Inflammatory macrophage treated with lipopolysaccharide for 4 hours (primary cell): ENCODE measurements at places on chromosomes 3 and 15.

DNA sequence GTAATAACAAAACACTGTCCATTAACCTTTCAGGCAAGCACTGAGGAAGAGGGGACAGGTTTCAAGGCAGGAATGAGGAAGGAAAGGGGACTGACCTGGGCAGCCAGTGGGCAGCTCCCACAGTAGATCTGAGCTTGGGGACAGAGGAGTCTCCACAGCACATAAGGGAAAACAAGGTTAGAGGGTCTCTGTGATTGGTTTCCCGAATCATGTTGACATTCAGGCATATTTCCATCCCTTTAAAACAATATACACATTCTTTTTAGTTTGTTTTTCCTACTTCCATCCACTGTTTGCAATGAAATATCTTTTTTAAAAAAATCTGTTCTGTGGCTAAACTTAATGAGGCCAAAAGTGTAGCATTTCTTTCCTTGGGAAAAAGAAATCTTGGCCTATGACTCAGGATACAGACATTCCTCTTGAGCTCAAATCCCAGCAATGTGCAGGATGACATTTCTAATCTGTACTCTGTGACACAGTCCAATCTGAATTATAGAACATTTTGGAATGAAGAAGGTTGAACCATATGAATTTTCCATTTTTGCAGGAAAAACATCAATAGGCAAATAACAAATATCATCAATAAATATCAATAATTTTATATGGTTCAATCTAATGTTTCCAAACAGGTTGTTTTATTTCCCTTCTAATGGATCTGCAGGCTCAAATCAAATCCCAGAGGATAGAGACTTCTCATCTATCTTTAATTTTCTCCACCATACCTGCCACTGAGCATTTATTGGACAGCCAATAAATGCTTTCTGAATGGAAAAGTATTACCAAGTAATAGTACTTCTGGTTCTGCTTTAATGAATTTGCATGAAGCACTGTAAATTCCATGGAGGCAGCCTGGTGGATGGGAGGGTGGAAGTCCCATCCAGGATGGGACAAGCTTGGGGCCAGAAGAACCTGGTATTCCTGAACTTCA, 54.1 kb downstream of the ITGB5 start:
- DNase-seq, result no peak

DNA sequence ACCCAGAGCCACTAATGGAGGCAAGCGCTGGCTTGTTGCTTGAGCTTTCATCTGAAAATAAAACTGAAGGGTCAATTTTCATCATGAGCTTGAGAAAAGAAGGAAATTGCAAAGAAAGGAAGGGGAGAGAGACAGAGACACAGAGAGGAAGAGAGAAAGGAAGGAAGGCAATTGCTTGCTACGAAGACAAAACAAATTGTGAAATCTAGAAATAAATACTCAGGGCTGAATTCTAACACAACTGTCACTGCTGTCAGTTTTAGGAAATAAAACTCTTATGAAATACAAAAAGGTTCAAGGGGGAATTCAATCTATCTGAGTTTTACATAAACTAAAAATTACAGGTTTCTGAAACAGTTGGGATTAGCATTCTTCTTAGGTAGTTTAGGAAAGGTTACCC, 36.7 kb downstream of the FOXP1 start:
- peak; percentile 80 for DNase-seq

GRCh38 chr15:83504365-83504764, 57.2 kb downstream of the SH3GL3 start:
- DNase-seq, result no peak

GRCh38 chr15:35973029-35973428, 427.1 kb upstream of the DPH6 start:
- DNase-seq, result no peak

DNA sequence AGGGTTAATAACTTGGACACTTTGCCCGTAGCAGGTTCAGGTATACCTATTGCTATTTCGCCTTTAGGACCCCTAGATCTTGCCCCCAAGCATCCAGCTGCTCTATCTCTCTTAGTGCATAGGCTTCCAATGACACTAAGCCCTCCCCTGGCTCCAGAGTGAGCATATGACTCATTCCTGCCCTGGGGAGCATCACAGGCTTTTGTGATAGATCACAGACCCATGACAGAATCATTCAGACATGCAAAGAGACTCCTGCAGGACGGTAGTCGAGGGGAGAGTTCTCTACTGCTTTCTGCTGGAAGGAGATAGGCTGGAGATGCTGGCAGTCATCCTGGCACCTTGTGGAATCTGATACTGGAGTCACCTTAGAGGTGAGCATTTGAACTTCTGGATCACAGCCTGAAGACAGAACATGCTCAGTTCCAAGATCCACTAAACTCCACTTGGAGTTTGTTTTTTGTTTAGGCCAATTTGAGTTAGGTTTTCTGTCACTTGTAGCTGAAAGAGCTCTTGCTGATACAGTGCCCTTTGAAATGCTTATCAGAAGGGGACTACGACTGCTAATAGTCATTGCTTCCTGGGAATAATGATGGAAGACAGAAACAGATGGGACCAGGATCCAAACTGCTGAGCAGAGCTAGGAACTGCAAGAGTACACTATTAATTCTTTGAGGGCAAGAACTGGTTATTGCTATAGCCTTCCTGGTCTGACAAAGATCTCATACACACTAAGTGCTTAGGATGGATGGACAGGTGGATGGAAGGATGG, 11.0 kb downstream of the LYSMD2 start:
- peak; percentile 39 for DNase-seq

GRCh38 chr3:29064085-29064484, 216.8 kb upstream of the RBMS3 start:
- no peak for DNase-seq

DNA sequence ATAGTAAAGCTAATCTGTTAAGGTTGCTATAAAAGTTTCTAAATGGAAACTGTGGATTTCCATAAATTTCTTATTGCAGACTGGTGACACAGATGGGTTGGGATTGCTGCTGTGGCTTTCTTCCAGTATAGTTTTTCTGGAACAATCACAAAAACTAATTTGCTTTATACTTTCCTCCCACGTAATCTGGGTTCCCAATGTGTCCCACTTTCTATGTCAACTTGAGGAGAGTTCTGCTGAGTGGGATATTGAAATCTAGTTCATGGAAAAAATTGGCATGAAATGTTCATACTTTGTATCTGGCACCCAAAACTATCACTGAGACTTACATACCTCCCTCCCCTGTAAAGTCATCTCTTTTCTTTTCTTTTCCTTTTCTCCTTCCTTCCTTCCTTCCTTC, 126.8 kb downstream of the TGFBR2 start:
- no peak for DNase-seq

- DNase-seq, result peak; percentile 38
These were observed 36.3 kb upstream of the MASP1 start for GRCh38 chr3:187327845-187328244.

GRCh38 chr3:12323237-12323636, 34.4 kb downstream of the PPARG start:
- peak; percentile 54 for DNase-seq

DNA sequence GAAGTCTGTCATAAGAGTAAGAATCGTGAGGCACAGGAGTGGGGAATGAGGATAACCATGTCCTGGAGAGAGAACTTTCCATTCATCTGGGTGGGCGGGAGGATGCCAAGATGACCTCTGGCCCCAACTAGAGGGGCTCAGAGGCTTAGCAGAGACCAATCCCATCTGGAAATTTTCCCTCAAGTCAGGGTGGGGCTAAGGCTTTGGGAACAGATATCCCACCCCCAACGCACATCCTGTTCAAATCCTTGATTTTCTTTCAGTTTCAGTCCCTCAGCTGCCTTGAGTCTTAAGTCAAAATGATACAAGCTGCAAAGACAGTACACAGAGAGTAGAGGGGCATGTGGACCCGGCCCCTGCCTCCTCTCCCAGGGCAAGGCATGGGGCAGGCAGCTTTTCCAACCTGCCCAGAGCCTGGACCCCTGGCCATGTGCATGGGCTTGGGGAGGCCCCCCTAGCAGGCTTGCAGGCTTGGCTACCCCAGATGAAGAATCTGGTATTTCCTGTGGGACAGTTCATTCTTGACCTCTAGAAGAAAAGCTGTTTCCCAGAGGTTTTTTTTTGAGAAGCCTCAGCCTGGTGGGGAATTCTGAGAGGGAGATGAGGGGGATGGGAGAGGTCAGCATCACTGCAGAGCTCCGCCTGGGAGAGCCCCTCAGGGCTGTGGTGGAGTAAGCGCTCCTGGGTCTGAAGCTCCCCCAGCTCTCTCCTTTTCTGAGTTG, 109.7 kb upstream of the HACD2 start:
- DNase-seq, result no peak

DNA sequence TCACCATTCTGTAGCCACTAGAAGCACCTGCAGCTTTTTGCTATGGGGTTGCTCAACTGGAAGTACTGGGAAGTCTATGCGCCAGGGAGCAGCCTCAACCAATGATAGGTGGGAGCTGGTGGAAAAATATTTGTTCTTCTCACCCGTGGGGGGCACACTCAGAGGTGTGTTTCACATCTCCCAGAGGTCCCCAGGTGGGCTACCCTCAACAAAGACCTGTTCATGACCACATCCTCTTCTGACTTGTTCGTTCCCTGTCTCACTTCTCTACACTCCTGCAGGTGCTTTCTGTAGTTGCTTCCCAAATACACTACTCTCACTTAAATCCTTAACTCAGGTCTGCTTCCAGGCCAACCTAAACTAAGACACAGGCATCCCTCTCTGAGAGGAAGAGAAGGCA, 3.6 kb downstream of the CAMP start:
- DNase-seq, result no peak

GRCh38 chr3:124082343-124082742, 90.4 kb upstream of the ROPN1 start:
- no peak for DNase-seq

DNA sequence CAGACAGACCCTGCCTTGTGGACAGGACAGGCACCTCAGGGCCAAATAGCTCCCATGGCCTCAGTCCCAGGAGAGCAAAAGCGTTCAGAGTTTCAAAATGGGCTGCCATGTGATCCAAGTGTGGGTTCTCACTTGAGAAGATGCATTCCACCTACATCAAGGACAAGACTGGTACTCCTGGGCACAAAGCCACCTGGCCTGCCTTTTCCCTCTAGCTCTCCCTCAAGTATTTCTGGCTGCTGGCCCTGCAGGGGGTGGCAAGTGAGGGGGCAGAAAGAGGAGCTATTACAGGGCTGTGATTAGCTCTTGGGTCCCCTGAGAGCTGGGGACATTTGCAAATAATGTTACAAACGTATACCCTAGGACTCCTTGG, 6.5 kb upstream of the COL7A1 start:
- no peak for DNase-seq

DNA sequence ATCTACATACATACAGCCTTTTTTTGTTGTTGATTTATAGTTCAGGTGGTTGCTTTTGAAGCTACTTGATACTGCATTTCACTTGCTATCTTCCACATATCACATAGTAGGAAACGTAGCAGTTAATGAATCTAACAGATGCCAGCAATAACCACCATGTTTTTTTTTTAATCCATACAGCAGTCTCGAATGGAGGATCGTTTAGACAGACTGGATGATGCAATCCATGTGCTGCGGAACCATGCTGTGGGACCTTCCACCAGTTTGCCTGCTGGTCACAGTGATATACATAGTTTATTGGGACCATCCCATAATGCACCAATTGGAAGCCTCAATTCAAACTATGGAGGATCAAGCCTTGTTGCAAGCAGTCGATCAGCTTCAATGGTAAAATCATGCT, 123.2 kb upstream of the CGNL1 start:
- DNase-seq, result no peak

DNA sequence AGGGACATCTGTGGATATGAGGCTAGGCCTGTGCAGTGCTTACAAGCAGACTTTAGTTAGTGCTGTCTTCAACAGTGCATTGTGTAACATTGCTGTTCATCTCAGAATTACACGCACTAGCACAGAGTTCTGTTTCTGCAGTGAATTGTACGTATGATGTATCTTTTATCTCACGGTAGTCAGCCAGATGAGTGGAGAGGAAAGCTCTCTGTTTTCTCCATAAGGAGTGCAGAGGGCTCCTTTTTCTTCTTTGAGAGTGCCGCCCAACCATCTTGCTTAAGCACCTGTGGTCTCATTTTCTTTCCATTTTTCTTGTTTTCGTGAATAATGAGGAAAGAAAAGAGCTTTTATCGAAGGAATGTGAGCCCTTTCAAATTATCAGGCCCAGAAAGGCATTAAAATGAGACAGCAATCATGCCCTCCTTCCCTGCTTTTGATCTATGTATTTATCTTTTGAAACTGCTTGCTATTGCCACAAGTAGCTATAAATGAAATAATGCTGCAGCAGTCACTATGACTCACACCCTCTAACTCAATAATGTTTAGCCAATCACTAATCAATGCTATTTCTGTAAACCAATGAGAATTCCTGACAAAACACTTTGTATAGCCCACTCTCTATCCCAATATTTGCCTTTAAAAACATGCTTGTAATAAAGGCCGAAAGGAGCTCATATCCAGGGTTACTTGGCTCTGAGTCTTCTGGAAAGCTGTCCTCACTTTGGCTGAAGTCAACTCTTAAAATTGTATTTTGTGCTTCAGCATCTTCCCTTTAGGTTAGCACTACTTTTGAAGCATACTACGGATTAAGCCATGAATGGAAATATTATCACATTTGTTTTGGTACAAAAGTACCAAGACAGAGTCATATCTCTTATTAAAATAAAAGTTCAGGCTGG, 226.0 kb upstream of the P2RY1 start:
- DNase-seq, result no peak

DNA sequence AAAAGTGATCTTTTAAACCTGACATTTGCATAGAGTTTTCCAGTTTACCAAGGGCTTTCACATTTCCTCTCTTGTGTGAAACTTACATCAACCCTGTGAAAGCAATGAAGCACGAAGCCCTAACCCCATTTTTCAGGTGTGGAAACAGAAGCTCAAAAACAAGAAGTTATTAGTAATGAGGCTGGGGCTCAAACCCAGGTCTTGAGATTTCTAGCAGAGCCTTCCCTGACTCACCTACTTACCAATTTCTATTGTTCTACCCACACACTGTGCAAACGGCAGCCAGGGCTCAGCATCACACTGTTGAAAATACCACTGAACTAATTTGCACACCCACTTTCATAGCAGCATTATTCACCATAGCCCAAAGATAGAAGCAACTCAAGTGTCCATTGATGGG, 117.8 kb upstream of the IGF1R start:
- DNase-seq, result no peak

- DNase-seq, result no peak
These were observed 20.5 kb downstream of the CYP8B1 start for GRCh38 chr3:42855219-42855546.

- no peak for DNase-seq
These were observed 77.4 kb upstream of the SELENOK start for GRCh38 chr3:53969086-53969485.

DNA sequence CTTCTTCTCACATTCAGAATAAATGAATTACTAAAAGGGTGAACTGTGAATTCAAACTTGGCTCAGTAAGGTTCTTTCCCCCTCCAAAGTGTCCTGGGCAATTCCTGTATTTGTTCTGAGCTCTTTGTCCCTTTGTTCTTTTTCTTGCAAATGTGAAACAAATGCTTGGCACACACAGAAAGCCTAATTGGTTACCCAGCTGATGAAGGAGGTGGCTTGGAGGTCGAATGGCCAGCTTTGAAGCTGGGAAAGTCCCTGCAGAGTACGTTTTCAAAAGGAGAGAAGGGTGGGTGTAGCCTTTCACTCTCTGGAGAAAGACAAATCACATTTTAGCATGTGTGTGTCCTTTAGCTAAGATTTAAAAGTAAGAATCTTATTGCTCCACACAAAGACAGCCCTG, 154.4 kb downstream of the PEX5L start:
- DNase-seq, result peak; percentile 1

GRCh38 chr3:38029400-38030125, at the start of gene PLCD1:
Gene PLCD1 (minus strand): TSS chr3:38029642. CDS start chr3:38029539, 103 bp downstream.
- DNase-seq, result peak; percentile 58
